HCT116 (cell line): ENCODE measurements at places on chromosomes 13 and 19. TPM values are rescaled to one million over a fixed set of nuclear protein-coding genes. Genes with fewer than 3 reads are reported as not detected.

GRCh38 chr13:23436680-23437079 is 3.2 kb upstream of the SACS start:
- no peak for DNase-seq

GRCh38 chr13:51235756-51236490 is 13.7 kb downstream of the FAM124A start:
- DNase-seq = no peak

- DNase-seq = peak; percentile 3
Measured at GRCh38 chr13:24630851-24631620, 49.2 kb upstream of the ATP12A start.

DNA sequence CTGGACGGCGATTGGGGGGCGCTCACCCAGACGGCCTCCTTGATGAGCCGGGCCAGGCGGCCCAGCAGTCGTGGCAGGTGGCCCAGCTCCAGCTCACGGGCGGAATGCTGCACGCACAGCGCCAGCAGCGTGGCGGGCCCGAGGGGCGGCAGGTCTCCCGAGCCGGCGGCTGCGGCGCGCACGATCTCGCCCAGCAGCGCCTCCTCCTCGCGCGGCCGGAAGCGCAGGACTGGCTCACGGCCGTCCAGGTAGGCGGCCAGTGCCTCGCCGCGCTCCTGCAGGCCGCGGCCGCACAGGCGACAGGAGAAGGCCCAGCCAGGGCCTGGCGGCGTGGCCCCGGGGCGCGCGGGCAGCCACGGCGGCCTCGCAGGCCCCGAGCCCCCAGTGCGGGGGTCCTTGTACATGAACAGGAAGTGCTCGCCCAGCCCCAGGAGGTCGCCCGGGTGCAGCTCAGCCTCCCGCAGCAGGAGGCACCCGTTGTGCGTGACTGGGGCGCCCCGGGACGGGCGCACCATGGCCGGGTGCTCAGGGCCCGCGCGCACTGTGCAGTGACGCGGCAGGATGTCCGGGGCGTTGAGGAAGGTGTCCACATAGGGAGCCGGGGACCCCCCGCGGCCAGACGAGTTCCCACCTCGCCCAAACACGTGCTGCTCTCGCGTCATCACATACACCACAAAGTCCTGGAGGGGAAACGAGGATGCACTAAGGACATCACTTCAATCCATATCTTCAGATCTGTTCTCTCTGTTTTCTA is 9.6 kb upstream of the MAMSTR start:
- DNase-seq = no peak

DNA sequence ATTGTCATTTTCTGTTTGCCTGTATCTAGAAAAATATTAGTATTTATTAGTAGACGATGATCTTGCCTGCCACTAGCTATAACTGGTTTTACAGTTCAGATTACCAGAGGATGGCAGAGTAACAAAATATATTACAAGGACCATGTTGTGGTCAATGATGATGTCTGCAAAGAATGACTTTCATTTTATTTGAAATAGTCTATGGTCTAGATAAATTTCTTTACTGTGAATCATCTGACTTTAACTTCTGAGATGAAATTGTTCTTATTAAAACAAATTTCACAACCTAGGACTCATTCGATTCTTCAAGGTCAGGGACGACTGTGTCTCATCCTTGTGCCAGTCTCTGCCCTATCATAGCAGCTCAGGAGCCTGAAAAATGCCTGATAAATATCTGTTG is 637.8 kb upstream of the KLF12 start:
- DNase-seq = no peak

DNA sequence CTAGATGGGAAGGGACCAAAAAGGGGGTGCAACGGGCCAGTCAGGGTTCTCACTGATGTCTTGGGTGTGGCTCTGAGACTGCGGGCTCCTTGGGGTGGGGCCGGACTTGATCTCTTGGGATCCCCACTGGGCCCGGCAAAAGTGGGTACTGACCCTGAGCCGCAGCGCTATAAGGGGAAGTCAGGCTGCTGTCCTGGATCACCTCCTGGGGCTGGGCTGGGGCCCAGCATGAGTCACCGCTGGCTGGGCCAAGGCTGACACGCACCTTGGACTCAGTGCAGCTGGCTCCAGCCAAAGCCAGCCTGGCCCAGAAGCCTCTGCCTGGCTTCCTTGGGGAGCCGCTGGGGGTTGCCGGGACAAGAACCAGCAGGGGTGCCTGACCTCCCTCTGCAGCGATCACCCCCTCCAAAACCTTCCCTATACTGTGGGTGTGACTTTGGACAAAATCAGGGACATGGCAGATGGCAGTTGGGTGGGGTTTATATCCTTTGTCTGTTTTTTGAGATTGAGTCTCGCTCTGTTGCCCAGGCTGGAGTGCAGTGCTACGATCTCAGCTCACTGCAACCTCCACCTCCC is 617 bp upstream of the IQCN start:
- no peak for DNase-seq

DNA sequence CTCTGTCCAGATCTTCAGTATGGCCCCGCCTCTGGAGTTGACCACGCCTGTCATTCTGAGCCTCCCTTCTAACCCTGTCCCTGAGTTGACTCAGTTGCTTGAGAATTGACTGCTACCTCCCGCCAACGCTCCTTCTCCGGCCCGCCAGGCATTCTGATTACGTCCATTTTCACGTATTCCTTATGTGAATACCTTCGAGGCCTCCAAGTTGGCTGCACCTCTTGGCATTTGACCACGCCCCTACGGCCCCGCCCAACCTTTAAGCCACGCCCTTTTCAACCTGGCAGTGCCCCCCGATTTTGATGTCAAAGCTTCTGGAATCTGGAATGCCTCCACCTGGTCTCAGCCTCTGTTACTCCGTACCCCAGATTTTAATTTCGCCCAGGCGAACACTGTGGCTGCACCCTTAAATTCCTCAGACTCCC is 1.7 kb upstream of the EML2 start:
- peak; percentile 77 for DNase-seq

DNA sequence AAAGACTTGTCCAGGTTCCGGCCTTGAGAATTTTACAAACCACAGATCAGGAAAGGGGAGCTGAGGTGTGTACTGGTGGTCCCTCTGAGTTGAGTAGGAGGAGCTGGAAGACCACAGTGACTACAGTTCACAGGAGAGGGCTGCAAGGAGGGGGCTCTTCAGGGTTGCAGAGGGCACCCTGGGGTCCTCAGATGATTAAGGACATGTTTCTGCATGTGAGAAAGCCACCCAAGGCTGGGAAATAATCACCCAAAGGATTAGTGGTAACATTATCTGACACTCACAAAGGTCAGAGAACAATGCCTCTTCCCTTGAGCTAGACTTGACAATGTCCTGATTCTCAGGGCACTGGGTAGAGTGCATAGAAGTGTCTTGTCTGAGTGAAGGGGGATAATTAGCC is 540.4 kb downstream of the IRS2 start:
- no peak for DNase-seq

DNA sequence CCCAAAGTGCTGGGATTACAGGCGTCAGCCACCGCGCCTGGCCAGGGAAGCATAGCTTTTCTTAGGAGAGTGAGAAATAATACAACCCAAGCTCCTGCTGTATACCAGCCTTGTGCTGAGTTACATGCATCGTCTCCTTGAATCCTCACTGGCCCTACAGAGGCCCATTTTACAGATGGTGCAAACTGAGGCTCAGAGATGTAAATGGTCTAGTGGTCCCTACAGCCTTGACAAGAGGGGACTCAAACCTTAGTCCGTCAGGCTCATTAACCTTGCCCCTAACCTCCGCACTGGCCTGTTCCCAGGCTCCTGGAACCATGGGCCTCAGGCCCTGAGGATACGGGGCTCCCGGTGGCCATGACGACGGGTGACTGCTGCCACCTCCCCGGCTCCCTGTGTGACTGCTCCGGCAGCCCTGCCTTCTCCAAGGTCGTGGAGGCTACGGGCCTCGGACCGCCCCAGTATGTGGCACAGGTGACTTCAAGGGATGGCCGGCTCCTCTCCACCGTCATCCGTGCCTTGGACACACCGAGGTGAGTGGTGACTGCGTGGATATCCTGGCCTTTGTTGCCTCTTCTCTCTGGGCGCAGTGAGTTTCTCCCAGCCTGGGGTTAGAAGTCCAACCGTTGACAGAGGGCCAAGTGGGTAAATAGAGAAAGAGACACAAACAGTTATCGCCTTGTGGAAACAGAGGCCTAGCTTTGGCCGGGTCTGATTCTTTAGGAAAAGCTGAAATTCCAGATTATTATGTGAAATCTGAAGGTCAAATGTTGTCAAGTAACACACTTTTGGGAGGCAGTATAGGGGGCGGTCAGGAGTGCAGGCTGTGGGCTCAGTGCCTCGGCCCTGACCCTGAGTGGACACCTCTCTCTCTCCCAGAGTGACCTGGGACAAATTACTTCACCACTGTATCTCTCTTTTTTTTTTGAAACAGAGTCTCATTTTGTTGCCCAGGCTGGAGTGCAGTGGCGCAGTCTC is 8.7 kb downstream of the MARCHF2 start:
- no peak for DNase-seq

Gene KLK8
- total RNA-seq = 92.8 TPM

Gene VSTM1
- total RNA-seq = not detected

Gene TNFSF13B
- total RNA-seq = 1.3 TPM

Gene C13orf46
- total RNA-seq = 0.93 TPM

Gene NECTIN2
- total RNA-seq = 96.3 TPM

Gene TJP3
- total RNA-seq = 69.6 TPM

Gene JAK3
- total RNA-seq = 5.7 TPM

Gene CLEC11A
- 7.1 TPM for total RNA-seq

Gene CCDC8
- total RNA-seq = 0.10 TPM

Gene SCEL
- total RNA-seq = 0.07 TPM
